CD4-positive, alpha-beta T cell treated with Interleukin-6 at 100 ng/mL for 8 hours (primary cell): ENCODE measurements at places on chromosomes 1 and 21.

GRCh38 chr1:205991237-205991636, 12.0 kb downstream of the RAB7B start:
- no peak for DNase-seq

GRCh38 chr21:16377857-16378256, 648.1 kb downstream of the USP25 start:
- no peak for DNase-seq

DNA sequence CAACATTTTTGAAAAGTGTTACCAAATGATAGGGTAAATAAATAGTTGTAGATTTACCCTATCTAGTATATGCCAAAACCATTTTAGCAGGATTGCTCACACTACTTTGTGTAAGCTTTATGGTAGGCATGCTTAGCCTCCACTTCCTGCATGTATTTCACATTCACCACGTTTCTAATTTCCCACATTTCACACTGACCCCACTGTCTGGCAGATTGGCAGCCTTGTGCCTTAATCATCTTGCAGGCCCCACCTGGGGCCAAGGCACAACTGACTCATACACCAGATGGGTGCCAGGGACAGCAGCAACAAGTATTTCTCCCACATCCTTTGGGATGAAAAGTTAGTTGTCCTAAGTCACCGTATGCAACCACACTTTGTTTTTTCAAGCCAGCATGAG, 21.2 kb upstream of the CENPF start:
- no peak for DNase-seq

- DNase-seq, result no peak
These were observed 55.0 kb downstream of the TTC3 start for GRCh38 chr21:37128076-37128475.

DNA sequence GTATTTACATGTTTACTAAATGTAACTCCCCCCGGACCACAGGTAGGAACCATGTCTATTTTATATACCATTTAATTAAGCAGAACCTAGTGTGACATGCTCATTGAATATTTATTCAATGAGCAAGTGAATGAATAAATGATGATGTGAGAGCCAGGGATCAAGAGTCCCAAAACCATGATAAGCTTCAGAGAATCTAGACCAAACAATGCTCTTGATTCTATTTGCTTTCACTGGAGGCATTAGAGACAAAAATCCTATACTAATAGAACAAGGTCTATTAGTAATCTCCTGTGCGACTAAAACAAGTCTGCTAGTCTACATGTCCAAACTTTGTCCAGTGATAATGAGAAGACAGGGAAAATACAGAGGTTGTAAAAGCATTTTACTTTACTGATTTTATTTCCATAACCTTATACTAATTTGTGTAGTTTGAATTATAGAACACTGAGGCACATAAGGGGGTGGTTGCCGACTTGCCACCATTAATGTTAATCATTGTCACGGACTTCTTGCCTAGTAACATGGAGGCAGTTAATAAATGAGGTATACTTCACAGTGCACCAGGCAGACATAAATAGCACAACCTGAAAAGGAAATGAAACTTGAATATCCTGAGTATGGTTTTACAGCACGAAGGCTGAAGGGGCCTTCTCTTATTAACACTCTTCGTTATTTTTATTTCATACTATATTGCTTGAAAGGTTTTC, 69.8 kb downstream of the TBX15 start:
- DNase-seq, result no peak

DNA sequence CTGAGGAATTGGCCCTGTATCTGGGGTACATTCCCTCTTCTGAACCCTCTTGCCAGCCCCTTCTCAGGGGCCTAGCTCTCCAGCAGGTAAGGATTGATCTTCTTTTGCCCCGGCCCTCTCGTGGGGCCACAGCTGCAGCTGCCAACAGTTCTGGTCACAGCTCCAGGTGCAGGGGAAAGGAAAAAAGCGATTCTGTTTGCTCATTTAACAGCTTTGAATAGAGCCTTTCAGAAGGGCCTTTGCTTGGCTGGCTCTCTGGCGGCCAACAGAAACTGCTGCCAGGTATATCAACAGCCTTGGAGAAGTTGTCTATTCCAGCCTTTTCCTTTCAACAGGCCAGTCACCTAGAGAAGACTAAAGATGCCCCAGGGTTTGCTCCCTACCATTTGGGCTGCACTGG, 16.1 kb upstream of the FMOD start:
- no peak for DNase-seq

GRCh38 chr1:11749203-11749689, 12.7 kb upstream of the C1orf167 start:
- DNase-seq, result peak; percentile 72

DNA sequence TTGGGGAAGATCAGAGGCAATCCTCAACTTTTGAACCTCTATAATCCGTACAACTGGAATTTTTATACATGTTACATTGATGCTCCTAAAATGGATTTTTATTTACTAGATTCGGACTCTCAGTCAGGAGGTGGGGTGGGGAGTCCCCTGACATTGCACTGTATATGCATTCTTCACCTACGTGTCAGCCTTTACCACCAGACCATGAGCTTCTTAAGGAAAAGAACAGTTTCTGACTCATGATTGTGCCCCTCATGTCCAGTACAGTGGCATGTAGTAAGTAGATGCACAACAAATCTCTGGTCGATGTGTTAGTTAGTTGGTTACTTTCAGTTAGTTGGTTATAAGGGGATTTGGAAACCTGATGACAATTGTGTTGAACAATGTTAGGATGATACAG, 15.4 kb downstream of the LPAR3 start:
- no peak for DNase-seq

DNA sequence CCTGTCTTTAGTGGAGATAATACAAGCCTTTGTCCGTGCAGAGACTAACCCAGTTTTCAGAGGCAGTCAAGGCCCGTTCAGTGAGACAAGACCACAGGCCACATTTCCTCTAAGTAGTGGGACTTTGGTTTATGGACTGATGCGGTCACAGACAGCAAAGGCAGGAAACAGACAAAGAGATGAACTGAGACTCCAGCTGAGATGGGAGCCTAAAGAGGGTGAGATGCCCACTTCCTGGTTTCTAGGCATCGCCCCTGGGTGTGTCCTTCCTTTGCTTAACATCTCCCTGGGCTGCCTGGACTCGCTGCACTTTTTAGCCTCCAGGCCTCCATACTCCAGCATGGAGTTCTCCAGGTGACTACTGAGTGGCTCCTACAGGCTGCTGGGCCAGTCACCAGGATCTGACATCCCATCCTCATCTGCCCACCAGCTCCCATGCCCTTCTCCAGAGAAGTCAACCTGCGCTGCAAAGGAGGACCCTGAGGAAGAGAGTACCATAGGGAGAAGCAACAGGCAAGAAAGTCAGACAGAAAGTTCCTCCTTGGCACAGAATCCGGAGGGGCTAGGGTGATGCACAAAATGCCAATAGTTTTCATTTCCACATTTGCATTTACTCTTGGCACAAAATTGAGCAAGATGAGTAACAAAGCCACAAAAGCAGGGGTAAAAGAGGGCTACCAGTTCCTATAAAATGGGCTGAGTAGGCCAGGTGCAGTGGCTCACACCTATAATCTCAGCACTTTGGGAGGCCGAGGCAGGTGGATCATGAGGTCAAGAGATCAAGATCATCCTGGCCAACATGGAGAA, 15.1 kb downstream of the THEMIS2 start:
- peak; percentile 74 for DNase-seq

DNA sequence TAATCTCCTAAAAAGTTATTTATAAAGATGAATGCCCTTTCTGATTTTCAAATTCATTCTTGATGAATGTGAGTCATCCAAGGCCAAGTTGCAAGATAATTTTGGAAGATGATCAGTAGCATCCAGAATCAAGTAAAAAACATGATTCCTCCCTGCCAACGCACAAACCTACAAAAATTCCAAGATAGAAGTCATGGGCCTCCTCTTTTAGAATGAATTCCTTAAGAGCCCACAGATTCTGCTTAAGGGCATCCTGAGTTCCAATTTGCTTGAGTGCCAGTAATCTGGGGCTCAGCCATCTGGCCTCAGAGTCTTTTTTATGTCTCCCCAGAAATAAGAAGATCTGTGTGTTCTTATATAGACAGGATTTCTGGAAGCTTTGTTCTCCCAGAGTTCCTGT, 23.2 kb upstream of the SPATA6 start:
- DNase-seq, result no peak

GRCh38 chr1:160204526-160205241, 500 bp upstream of the PEA15 start:
- DNase-seq, result no peak

GRCh38 chr1:176919386-176920378, 244.8 kb downstream of the ASTN1 start:
- no peak for DNase-seq

DNA sequence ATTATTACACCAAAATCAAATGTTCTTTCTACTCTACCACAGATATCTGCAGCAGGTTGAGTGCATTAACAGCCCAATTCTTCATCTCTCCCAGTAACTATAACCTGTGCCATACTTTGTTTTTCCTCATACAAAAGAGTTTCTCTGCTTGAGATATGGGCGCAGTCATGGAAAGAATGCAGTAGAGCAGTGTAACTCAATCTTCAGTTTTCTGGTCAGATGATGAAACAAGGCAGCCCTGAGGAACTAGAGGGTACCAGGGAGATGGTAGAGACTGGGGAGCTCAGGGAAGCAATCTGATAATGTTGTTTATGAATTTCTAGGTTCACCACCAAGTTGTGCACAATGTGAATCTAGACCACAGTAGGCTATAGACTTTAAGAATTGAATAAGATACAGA, 39.6 kb downstream of the ASPM start:
- no peak for DNase-seq

DNA sequence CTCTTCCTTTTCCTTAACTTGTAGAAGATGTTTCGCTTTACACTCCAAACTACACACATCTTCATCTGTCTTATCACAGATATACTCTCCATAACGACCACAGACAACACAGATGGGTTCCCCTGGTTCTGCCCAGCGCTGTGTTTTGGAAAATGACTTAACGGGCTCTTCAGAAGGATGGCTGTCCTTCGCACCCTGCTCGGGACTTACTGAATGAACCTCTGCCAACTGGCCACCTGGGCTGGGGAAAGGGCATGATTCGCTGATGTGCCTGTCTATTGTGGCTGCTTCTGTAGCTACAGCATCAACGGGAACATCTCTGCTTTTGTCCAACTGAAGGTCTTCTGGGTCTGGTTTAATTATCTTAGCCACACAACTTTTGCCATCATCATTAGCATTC, 3.4 kb downstream of the DDX59 start:
- DNase-seq, result no peak

GRCh38 chr1:203754455-203754864, 10.5 kb upstream of the LAX1 start:
- peak; percentile 39 for DNase-seq

DNA sequence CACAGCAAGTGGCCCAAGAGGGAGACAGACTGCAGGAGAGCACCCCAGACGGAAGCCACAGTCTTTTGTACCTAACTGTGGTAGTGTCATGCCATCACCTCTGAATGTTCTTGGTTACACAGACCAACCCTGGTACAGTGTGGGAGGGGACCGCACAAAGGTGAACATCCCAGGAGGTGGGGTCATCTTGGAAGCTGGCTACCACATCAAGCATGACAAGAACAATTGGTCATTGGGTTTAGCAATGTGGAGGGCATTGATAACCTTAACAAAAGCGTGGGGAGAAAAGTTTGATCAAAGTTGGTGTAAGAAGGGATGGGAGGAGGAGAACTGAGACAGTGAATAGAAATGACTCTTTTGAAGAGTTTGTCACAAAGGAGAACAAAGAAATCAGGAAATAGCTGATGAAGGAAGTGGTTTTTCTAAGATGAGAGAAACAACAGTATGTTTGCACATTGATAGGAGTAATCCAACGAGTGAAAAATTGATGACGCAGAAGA, 87.1 kb upstream of the CACNA1E start:
- DNase-seq, result peak; percentile 68
